ENCODE measurements at places on chromosomes 11 and 22.
A peak's percentile ranks its signal among the peaks of the same experiment; 100 is the strongest.

GRCh38 chr11:28107191-28107749 is 686 bp downstream of the KIF18A start:
- peak; percentile 30 for DNase-seq

GRCh38 chr11:67594480-67594879 is 10.9 kb downstream of the GSTP1 start:
- DNase-seq, result no peak

DNA sequence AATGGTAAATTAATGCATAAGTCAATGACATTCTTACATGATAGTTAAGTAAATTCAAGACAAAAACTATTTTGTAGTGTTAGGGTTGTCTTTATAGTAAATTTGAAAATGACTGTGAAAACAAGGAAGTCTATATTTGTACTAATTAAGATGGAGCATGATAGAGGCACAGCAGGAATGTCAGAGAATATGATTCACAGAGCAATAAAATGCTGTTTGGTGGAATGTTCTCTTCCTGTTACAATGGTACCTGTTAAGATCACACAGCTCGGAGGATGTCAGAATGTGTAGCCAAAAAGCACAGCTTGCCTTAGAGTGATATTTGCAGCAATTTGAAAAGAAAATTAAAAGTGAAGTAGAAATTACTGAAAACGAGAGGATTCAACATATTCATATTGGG is 2339.7 kb upstream of the RAG2 start:
- DNase-seq, result no peak

GRCh38 chr11:128967578-128967977 is 24.9 kb upstream of the TP53AIP1 start:
- no peak for DNase-seq

DNA sequence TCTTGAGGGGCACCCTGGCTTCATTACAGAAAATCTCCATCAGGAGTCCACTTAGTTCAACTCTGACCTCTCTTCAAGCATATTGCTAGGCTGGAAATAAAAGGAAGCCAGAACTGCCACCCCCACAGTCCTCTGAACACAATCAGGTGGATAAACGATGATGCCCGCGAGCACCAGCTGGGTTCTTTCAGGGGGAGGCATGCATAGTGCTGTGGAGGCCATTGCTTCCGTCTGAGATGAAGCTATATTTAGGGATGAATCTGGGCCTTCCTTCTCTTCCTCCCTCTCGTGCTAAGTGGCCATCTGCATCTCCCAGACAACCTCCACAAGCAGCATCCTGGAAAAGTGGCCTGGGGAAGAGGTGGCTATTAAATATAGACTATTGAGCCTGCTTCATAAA is 3.9 kb upstream of the MICAL2 start:
- no peak for DNase-seq

Measured in CD4-positive, alpha-beta T cell treated with Interleukin-10 for 1 hour (primary cell).